ENCODE measurements at places on chromosomes 16 and 17.
A peak's percentile ranks its signal among the peaks of the same experiment; 100 is the strongest.

- DNase-seq = no peak
Observed at GRCh38 chr16:65832679-65833078, 533.8 kb upstream of the CDH5 start.

DNA sequence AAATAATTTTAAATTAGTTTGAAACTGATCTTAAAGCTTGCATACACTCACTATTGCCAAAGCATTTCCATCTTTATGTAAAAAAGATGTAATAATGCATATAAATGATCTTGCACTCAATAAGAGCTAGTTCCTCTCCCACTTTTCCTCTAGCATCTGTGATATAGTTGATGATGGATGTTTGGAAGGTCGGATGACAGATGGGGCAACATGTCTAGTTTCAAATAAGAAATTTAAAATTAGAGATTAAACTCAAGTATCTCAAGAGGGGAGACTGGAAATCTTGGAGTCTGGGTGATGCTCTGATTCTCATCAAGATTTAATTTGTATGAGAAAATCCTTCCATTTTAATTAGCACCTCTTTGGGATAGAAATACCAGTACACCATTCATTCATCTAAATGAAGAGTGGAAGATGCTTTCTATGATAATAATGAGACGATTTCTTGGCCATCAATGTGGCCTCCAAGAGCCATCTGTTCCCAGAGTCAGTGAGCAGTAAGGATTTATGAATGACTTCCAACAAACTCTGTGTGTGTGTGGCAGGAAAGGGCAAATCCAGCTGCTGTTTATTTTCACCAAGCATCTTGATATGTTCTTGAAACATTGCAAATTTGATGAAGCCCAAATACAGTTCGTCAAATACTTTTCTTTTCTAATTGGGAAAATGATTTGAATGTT lies 616.3 kb upstream of the CDH8 start:
- no peak for DNase-seq

DNA sequence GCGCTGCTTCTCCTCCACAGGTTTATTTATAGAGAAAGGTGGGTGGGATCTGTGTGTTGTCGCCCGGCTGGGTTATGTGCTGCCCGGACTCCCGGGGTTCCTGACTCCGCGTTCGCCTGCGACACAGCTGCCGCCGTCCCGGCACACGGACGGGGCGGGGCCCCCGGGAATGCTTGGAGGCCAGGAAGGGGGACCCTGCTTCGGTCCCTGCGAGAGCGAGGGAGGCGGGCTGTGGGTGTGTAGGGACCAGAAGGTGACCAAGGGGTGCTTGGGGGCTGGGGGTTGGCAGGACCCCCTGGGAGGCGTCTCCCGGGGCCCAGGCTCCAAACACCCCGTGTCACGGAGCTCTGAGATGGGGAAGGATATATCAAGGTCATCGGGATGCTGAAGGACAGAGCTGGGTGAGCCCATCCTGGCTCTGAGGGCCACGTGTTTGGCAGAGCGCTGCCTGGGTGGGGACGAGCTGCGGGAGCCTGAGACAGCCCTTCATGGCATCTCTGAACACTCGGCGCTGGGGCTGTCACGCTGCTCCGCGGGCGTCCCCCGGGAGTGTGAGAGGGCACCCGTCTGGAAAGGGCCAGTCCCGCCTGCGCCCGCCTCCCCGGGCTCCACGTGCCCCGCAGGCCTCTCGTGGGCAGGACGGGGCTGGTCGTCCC lies 4.2 kb downstream of the CACNA1H start:
- no peak for DNase-seq

DNA sequence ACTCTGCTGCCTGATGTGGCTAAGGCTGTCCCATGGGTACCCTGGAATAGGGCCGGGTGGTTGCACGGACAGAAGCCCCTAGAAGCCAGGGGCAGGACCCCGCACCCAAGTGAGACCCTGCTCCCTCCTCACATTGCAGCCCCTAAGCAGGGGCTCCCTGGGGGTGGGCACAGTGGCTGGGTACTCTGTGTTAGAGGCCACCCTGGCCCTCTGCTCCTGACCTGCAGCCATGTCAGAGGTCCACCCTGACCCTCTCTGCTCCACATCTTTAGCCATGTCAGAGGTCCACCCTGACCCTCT lies 2.1 kb downstream of the CBFA2T3 start:
- no peak for DNase-seq

DNA sequence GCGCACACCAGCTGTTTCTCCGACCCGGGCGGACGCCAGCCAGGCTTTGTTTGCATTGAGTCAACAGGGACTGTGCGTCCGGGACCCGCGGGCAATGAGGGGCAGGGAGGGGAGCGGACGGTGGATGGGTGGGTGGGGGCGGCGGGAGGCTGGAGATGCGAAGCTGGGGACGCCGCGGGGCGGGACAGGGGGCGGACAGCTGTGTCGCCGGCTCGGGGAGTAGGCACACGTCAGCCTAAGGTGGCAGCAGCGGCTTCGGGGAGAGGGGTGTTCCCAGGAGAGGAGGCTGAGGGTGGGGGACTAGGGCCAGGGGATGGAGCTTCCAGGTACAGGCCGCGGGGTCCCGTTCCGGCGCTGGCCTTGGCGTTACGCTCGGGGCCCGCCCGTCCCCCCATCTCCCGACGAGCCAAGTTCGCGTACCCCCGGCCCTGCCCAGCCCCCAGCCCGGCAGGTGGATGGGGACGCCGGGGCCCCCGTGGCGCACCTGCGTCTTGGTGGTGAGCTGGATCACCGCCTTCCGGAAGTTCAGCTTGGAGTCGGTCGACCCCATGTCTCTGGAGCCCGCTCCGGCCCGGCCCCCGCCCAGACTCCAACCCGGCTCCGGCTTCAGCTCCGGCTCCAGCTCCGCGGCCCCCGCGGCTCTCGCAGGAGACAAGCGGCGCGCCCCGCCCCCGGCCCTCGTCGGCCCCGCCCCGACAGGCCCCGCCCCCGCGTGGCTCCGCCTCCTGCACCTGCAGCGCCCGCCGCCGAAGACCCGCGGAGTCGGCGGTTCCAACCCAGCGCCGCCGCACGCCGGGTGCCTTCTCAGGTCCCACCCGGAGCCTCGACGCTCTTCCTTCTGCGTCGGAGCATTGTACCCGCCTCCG lies at the start of gene HID1:
Gene HID1, minus strand, starts transcription at position 653 of the 866 bp plus-strand sequence. Its CDS starts 103 bp downstream, at position 550.
- DNase-seq = peak; percentile 80

DNA sequence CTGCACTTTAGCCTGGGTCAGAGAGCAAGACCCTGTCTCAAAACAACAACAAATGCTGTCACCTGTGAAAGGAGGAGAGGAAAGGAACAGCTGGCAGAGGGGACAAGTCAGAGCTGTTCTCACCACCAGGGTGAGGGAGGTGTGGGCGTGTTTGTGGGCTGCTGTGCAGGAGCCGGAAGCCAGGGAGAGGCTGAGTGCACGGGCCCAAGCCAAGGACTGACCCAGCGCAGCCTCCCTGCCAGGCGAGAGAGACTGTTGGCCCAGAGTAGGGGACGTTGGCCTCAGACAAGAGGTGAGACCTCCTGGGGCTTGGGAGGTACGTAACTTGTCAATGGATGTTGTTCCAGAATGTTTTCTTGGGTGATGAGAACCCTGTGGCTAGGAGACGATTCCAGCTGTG lies 10.7 kb downstream of the SPNS2 start:
- DNase-seq = no peak

GRCh38 chr16:16828913-16829398 lies 450.0 kb downstream of the NPIPA7 start:
- DNase-seq = no peak

Data from stimulated activated CD4-positive, alpha-beta T cell treated with anti-CD3 and anti-CD28 coated beads, TNF-alpha, amount 100 ng/mL, for 1 hour (primary cell).